ENCODE measurements at places on chromosomes 3 and 15. TPM values are rescaled to one million over a fixed set of nuclear protein-coding genes. Genes with fewer than 3 reads are reported as not detected.

Gene NUP210
- 87.4 TPM for polyA plus RNA-seq

DNA sequence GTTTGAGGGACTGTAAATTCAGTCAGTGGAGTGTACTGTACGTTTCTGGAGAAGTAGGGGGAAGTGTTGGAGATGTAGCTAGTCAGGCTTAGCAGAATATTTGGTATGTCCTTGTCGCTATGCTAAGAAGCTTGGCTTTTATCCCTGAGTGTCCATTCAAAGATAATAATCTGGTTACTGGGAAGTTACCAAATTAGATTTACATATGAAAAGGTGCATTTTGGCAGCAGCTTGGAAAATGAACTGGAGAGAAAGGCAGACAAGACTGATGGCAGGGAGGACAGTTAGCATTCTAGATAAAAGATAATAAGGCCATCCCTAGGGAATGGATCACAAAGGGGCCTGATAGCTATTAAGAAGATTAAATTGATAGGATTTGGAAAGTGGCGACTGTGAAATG lies 58.7 kb downstream of the P2RY1 start:
- DNase-seq, result no peak

GRCh38 chr3:186374376-186374775 lies 12.3 kb upstream of the DGKG start:
- no peak for DNase-seq

Gene LARP6
- 0.05 TPM for polyA plus RNA-seq

DNA sequence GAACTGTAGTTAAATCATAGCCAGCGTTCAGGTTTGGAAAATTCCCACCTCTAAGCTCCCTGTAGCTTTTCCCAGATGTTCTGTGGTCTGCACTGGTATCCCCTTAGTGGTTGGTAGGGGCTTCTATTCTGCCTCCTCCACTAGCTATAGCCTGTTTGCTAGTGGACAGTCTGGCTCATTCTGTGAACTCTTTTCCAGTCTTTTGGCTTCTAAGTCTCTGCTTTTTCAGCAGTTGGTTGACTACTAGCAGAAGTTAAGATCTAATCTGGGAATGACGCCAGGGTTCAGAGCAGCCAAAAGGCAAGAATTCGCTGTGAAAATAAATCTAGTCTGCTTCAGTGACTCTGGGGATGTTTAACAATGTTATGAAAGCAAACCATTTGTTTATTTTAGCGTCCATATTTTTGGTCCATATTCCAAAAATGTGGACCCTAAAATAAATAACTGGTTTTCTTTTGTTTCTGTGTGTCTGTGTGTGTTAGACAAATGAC lies 73.7 kb upstream of the WDR72 start:
- DNase-seq, result no peak

Gene KBTBD12
- polyA plus RNA-seq, result not detected

GRCh38 chr3:49017971-49018706 lies at the start of gene DALRD3:
Gene DALRD3 (minus strand): TSS chr3:49018580. CDS start chr3:49018564, 16 bp downstream.
- DNase-seq, result peak; percentile 43

- no peak for DNase-seq
Measured at GRCh38 chr3:143276592-143276991, 157.0 kb downstream of the CHST2 start.

Gene EXD1
- 0.28 TPM for polyA plus RNA-seq

Gene WDR49
- polyA plus RNA-seq, result not detected

Gene NEO1
- 3.9 TPM for polyA plus RNA-seq

Gene CD200R1
- polyA plus RNA-seq, result 14.3 TPM

Gene PLSCR1
- polyA plus RNA-seq, result 40.8 TPM

- DNase-seq, result no peak
Measured at GRCh38 chr15:89825271-89825940, 10.8 kb upstream of the ANPEP start.
